ENCODE measurements at places on chromosomes 5 and 9. TPM values are rescaled to one million over a fixed set of nuclear protein-coding genes. Genes with fewer than 3 reads are reported as not detected.
A peak's percentile ranks its signal among the peaks of the same experiment; 100 is the strongest.

DNA sequence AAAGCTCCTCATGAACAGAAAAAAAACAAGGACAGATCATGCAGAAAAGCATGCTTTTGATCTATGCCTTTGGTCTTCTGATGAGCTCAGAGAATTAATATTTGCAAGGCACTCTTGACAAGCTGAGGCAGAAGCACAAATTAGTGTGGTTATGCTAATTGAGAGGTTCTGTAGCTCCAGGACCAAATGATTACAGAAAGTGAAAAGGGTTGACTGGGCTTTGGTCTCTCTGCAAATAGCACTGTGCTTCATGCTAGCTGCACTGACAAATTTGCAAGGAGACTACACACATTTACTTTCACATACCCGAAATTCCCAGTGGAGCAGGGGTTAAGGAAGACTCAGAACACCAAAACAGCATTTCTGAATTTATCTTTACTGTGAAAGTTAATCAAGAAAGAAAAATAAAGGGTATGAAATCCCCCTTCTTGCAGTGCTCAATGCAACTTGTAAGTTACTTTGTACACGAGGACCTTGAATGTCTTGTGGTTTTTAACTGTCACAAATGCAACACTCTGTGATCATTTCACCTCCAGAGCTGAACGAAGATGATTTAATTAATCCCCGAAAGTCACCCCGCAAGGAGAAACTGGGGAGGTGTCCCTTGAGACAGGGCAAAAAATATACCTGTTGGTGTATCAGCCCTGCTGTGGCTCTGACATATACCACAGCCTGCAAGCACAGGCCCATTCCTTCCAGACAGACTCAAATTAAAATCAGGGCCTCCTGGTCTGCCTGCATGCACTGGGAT is 11.9 kb downstream of the RAPGEF1 start:
- H3K36me3 ChIP-seq, result no peaks in the 10 kb centered on the region
- peaks cover 41% of the 10 kb centered on the region for H3K4me1 ChIP-seq
- H3K27me3 ChIP-seq, result no peaks in the 10 kb centered on the region
- H3K4me3 ChIP-seq, result no peak overlapping the region

- H3K27me3 ChIP-seq, result no peaks in the 10 kb centered on the region
- peaks cover 12% of the 10 kb centered on the region for H3K4me1 ChIP-seq
- no peak overlapping the region for H3K27ac ChIP-seq
- DNase-seq, result no peak
- H3K36me3 ChIP-seq, result no peaks in the 10 kb centered on the region
Measured at GRCh38 chr9:121274851-121275250, 6.9 kb downstream of the GSN start.

The MAP1B gene
- polyA plus RNA-seq, result 1.5 TPM

The WDR31 gene
- 1.8 TPM for polyA plus RNA-seq

GRCh38 chr5:19676895-19677294 is 311.1 kb downstream of the CDH18 start:
- H3K27me3 ChIP-seq, result no peaks in the 10 kb centered on the region
- no peaks in the 10 kb centered on the region for H3K36me3 ChIP-seq
- no peak overlapping the region for H3K4me3 ChIP-seq
- H3K27ac ChIP-seq, result no peak overlapping the region

The KLF9 gene
- polyA plus RNA-seq, result 49.8 TPM

DNA sequence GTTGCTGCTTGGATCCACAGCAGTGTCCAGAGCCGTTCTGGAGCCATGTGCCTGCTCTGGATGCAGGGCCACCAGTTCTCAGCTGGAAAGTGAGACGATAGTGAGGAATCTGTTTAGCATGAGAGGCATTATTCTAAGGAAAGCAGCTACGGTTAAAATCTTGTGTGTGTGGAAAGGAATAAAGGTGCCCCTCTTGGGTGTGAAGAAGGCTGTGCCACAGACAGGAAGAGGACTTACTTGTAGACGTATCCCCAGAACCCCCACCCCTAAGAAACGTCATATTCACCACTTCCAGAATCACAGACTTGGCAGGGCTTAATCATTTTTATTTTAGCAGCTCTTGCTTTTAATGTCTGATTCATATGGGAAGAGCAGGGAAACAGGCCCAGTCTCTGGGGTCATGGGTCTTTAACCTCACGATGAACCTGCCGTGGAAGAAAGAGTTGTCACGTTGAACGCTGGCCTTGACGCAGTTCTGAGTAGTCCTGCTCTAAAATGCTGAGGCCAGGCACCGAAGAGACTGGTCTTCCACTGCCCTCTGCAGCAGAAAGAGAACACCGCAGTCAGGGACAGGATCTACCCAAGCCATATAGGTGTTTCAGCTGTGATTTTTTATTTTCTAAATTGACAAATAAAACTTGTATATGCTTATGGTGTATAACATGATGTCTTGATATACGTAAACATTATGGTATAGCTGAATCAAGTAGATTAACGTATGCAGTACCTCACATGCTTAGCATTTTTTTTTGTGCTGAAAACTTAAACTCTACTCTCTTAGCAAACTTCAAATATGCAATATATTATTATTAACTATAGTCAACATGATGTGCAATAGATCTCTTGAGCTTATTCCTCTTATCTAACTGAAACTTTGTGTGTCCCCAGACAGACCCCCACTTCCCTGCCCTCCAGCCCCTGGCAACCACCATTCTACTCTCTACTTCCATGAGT is 38.8 kb downstream of the CARTPT start:
- H3K27ac ChIP-seq, result no peak overlapping the region
- H3K36me3 ChIP-seq, result no peaks in the 10 kb centered on the region
- DNase-seq, result peak; percentile 63
- no peak overlapping the region for H3K4me3 ChIP-seq

The CCDC152 gene
- 1.8 TPM for polyA plus RNA-seq

DNA sequence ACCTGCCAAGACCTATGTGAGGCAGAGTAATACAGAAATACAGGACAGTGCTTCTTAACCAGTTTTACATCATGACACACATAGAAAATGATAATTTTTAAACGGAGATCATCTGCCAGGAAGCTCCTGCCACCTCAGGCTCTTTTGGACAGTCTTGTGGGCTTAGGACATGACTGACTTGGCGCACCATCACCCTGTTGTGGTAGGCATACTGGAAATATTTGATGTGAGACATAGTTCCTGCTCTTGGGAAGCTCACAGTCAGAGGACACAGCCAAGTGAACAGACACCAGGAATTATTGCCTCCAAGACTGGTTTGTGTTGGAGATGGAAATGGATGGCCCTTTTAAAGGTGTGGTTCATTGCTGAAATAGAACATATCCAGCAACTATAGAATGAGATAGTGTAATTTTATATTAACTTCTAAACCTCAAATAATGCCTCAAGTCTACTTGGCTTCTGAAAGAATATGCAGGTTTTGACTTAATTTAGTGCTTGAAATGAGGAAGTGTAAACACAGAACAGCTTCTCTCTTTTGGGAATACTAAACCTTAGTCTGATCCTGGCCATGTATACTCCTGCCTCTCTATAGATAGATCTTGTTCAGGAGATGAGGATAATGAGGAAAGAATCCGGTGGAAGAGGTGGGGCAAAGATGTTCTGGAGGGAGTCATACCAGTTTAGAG is 19.7 kb downstream of the CPEB4 start:
- no peak overlapping the region for H3K4me3 ChIP-seq
- H3K27ac ChIP-seq, result peak overlapping the region; percentile 33
- no peaks in the 10 kb centered on the region for H3K4me1 ChIP-seq
- H3K27me3 ChIP-seq, result no peaks in the 10 kb centered on the region

DNA sequence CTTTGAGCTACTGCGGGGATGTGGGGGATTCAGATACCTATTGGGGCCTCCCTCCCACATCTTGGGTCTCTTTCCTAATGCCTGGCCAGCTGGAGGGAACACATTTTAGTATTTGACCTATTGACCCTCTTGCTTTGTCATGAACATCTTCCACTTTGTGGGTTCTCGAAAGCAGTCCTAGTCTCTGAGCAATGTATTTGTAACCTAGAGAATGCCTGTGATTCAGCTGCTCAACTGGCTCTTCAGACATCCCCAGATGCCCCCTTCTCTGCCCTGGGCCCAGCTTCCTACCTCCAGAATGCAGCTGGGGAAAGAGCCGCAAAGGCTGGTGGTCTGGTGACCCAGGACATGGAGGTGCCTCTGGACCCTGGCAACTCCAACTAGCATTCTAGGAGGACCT is 32.2 kb downstream of the APTX start:
- H3K27ac ChIP-seq, result no peak overlapping the region
- peaks cover 5% of the 10 kb centered on the region for H3K36me3 ChIP-seq
- no peak overlapping the region for H3K4me3 ChIP-seq
- no peak for DNase-seq

- no peak overlapping the region for H3K4me3 ChIP-seq
- H3K4me1 ChIP-seq, result peaks cover 2% of the 10 kb centered on the region
- no peaks in the 10 kb centered on the region for H3K27me3 ChIP-seq
- DNase-seq, result no peak
Measured at GRCh38 chr9:20569525-20569924, 52.8 kb downstream of the MLLT3 start.

The ARL15 gene
- 11.5 TPM for polyA plus RNA-seq

DNA sequence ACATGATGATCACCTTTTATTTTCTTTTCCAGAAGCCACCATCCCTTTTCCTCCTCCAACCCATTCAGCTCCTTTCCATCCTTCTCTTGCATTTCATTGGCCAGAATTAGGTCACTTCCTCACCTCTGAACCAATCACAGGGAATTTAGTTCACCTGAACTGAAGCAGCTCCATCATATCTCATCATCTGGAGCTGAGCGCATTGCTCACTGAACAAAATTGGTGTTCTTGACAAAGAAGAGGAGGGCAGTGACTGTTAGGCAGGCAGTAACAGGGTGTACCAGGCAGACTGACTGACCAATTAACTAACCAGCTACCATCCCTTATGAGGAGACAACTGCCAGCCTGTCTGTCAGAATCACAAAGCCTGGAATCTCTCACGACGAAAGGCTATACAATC is 1.8 kb upstream of the ZNF354A start:
- peaks cover 3% of the 10 kb centered on the region for H3K36me3 ChIP-seq
- no peaks in the 10 kb centered on the region for H3K4me1 ChIP-seq
- H3K27ac ChIP-seq, result no peak overlapping the region
- no peak for DNase-seq

The GNA14 gene
- polyA plus RNA-seq, result 9.8 TPM

GRCh38 chr9:110427497-110428104 is 89.9 kb upstream of the TXNDC8 start:
- H3K27me3 ChIP-seq, result no peaks in the 10 kb centered on the region
- peak; percentile 45 for DNase-seq
- H3K27ac ChIP-seq, result no peak overlapping the region
- H3K4me3 ChIP-seq, result no peak overlapping the region
- peaks cover 5% of the 10 kb centered on the region for H3K36me3 ChIP-seq

The CEL gene
- 0.94 TPM for polyA plus RNA-seq

The FAM174A gene
- polyA plus RNA-seq, result 60.1 TPM

DNA sequence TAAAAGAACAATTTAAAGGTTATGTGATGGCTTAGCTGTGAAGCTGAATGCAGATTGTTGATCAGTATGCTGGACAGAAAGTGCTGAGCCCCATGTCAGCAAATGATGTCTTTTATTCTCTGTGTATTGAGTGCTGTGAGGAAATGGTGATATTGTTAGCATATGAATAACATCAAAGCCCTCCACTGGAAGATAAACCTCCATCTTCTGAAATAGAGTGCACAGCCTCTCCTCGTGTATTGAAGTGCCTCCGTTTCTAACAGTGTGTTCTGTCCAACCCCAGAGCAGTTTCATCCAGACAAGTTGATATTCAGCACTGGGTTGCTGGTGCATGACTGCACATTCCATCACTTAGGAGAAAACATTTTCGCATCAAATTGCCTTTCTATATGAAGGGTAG is 242.9 kb downstream of the CSNK1G3 start:
- no peak overlapping the region for H3K27ac ChIP-seq
- H3K27me3 ChIP-seq, result no peaks in the 10 kb centered on the region
- no peaks in the 10 kb centered on the region for H3K36me3 ChIP-seq

DNA sequence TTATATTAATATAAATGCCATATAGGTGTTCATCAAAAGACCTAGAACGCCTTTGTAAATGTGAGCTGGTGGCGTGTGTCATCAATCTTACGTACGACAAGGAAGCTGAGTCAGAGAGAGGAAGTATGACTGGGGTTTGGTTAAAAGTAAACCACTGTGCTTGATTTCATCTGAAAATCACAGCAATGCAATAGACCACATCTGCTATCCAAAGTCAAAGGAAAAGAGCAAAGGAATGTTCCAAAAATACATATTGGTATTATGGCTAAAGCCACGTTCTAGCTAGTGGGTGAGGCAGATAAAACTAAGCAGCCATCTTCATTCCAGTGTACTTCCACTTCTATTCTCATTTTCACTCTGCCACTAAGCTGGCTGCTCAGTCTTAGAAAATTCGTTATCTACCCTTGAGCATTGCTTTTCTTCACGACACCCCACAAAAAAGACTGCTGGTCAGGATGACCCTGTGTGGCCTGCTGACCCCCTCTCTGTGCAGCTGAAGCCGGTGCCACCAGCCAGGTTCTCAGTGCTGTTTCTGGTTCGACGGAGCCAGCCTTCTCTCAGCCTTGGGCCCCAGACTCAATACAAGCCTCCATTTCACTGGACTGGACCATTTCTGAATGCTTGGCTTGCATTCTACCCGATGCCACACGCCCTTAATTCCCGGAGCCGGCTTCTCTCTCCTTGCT is 23.8 kb downstream of the SHC3 start:
- H3K27me3 ChIP-seq, result no peaks in the 10 kb centered on the region
- no peak overlapping the region for H3K4me3 ChIP-seq
- no peaks in the 10 kb centered on the region for H3K36me3 ChIP-seq
- DNase-seq, result no peak
- no peaks in the 10 kb centered on the region for H3K4me1 ChIP-seq

GRCh38 chr5:172611913-172612312 is 29.1 kb upstream of the NEURL1B start:
- H3K4me3 ChIP-seq, result no peak overlapping the region
- no peaks in the 10 kb centered on the region for H3K27me3 ChIP-seq
- H3K36me3 ChIP-seq, result no peaks in the 10 kb centered on the region
- H3K27ac ChIP-seq, result no peak overlapping the region

The RETREG1 gene
- polyA plus RNA-seq, result 10.5 TPM

The CLIC3 gene
- polyA plus RNA-seq, result 90.2 TPM

The ZDHHC11B gene
- 5.2 TPM for polyA plus RNA-seq

DNA sequence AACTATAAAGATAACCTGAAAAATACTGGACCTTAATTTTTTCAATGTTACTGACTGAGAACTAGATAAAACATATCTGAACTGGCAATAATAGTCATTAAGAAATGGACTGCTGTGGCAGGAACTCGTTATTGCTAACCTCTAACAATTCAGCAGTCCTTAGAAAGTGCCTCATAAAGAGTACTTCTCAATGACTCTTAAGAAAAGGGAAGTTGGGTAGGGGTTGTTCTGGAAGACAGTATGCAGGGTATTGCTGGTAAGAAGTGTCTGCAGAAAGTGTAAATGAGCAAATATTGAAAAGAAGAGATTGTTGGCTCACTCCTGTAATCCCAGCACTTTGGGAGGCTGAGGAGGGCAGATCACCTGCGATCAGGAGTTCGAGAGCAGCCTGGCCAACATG is 27.9 kb downstream of the FOXD1 start:
- H3K4me1 ChIP-seq, result peaks cover 26% of the 10 kb centered on the region
- H3K27ac ChIP-seq, result no peak overlapping the region
- H3K4me3 ChIP-seq, result no peak overlapping the region
- H3K27me3 ChIP-seq, result peaks cover 51% of the 10 kb centered on the region
- H3K36me3 ChIP-seq, result no peaks in the 10 kb centered on the region

- H3K36me3 ChIP-seq, result no peaks in the 10 kb centered on the region
- DNase-seq, result peak; percentile 76
- H3K4me3 ChIP-seq, result no peak overlapping the region
- no peak overlapping the region for H3K27ac ChIP-seq
- no peaks in the 10 kb centered on the region for H3K27me3 ChIP-seq
- H3K4me1 ChIP-seq, result no peaks in the 10 kb centered on the region
Measured at GRCh38 chr9:89218040-89218928, 39.7 kb upstream of the SHC3 start.

GRCh38 chr5:137304226-137304874 is 194.8 kb downstream of the SPOCK1 start:
- no peaks in the 10 kb centered on the region for H3K36me3 ChIP-seq
- no peaks in the 10 kb centered on the region for H3K27me3 ChIP-seq
- H3K4me1 ChIP-seq, result peaks cover 7% of the 10 kb centered on the region
- peak; percentile 42 for DNase-seq
- H3K4me3 ChIP-seq, result no peak overlapping the region

All from lung (tissue), 17 donors.